ENCODE measurements at places on chromosomes 12 and 14.

- DNase-seq = no peak
These were observed 45.1 kb upstream of the ATF1 start for GRCh38 chr12:50718760-50719159.

GRCh38 chr14:38199739-38200138 lies 8.0 kb upstream of the SSTR1 start:
- no peak for DNase-seq

DNA sequence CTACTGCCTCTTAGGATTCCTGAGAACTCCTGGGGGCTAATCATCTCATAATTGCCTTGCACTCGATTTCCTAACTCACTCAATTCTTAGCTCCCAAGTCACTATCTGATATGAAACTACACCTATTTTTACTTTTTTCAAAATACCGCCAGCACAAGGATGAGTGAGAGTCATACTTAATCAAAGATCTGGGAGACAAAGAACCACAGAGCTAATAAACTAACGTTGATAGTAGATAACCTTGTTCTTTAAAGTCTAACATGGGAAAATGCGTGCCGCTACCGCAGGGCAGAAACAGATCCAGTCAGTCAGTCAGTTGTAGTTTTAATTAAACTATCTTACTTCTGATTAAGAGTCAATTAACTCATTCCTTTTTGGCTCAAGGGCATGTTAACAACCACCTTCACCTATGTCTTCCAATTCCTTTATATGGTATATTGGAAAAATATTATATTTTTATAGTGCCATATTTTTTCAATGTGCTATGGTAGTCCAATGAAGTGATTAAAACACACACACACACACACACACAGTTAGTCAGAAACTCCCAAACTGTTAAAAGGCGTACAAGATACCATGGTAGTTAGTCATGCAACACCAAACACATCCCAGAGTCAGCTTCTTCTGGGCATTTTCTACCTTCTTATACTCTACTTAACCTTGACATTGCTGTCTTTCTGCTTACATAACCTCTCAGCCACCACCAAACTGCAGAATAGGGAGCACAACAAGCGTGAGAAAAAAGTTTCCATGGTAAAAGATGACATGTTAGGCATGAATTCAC lies 114.0 kb downstream of the KLHL28 start:
- no peak for DNase-seq

GRCh38 chr12:76670776-76671175 lies 93.1 kb upstream of the ZDHHC17 start:
- DNase-seq = no peak

DNA sequence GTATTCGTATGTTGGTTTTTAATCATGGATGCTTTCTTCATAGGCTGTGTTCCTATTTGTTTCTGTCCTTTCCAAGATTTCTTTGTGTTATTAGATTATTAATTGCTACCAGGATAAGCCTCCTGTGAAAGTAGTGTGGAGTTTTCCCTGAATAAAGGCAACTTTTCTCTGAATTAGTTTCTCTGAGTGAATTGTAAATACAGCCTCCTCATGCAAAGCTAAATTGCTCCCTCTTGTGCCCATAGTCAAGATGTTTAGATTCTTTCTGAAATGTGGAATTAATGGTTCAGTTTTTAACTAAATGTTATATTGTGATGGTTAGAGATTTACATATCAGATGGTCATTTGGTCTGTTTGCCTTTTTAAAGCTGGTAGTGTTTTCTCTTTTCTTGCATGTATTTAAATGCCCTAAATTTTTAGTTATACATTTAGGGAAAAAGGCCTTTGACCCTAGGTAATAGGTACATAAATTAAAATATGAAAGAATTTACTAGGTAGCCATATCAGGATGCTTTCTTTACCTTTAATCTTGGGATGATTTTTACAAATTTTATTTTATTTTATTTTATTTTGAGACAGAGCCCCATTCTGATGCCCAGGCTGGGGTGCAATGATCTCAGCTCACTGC lies 8.9 kb downstream of the APAF1 start:
- DNase-seq = no peak

- DNase-seq = no peak
These were observed 63.2 kb downstream of the KLHL28 start for GRCh38 chr14:44898551-44898950.

- DNase-seq = no peak
These were observed 461.0 kb downstream of the ADAMTS20 start for GRCh38 chr12:43090981-43091380.

GRCh38 chr12:108523365-108523764 lies 8.3 kb downstream of the FICD start:
- no peak for DNase-seq

DNA sequence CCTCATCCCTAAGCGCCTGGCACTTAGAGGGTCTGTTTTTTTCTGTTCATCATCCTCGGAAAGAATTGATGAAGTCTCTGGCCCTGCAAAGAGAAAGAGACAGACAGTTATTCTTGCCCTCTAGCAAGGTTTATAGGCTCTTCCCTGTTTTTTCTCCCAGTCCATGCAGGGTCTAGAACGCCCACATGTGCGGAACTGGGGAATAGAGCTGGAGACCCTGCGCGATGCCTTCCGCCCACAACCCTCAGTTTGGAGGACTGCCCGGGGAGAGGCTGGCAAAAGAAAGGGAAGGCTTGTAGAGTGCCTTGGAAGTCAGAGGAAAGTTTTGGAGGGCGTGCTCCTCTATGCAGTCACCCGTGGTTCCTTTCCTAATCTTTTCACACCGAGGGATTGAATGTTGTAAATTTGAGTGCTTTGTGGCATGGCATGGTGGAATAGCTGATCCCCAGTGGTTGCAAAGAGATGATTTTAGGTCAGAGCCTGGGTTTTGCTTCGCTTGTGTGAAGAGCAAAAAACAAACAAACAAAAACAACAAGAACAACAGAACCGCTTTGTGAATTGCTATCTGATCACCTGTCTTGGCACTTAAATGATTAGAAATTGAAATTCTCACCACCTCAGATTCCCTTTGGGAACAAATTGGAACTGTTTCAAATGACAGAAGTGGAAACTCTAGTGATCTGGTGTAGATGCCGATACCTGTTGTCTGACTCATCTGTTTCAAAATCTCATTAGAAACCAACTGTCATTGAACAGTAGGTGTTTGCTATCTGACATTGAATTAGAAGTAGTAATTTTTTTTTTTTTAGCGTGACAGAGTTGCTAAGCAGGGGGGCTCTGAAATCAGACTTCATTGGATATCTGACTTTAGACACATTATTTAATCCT lies 947 bp downstream of the GAS2L3 start:
- no peak for DNase-seq

Data from CD4-positive, alpha-beta T cell treated with Interleukin-15 for 1 hour (primary cell).